HL-60 (cell line): ENCODE measurements at places on chromosomes 4 and X.

DNA sequence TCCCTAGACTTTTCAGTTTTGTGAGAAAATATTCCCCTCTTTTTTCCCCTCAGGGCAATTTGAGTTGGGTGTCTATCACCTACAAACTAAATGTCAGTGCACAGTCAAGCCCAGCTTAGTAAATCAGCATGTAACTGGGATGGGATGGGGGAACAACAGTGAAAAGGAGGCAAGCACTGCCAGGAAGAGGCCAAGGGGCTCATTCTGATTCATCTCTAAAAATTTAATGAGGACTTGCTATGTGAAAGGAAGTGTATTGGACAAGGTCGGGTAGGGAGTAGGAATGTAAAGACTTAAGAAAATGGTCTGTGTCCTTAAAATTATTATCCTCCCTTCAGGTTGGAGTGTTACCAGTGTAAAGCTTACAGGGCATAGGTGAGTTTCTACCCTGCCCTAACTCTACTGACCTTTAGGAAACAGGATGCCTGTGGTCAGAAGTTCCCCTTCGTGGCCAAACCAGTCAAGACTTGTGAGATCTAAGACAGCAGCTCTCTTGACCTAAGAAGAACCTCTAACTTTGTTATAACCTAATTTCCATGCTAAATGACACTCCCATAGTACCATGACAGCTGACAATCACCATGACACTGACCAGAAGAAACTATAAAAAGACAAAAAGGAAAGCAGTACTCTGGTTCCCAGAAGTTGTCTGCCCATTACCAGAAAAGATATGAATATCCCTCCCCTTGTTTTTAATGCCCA is 194.4 kb upstream of the LDB2 start:
- no peak for DNase-seq

- no peak for DNase-seq
Observed at GRCh38 chr4:109589119-109589518, 29.1 kb downstream of the MCUB start.

DNA sequence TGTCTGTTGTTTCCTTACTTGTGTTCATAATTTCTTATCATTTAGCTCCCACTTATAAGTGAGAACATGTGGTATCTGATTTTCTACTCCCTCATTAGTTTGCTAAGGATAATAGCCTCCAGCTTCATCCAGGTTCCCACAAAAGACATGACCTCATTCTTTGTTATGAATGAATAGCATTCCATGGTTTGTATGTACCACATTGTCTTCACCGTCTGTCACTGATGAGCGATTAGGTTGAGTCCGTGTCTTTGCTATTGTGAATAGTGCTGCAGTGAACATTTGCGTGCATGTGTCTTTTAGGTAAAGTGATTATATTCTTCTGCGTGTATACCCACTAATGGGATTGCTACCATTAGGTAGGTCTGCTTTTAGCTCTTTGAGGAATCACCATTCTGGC is 624.3 kb upstream of the EPHA5 start:
- no peak for DNase-seq

DNA sequence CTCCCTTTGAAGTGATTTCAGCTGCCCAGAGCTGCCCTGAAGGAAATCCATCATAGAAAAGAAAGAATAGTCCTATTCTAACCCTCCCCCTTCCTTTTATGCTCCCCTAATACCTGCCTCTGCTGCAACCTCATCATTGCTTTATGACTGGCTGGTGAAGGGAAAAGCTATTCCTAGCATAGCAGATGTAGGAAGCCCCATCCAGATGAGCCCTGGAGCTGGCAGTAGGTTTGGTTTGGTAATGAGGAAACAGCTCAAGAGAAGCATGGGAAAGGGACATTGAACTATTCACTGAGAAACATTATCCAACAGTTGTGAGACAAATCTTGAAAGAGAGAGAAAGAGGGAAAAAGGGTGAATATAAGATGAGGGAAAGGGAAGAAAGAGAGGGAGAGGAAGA is 29.2 kb downstream of the ARSJ start:
- no peak for DNase-seq

GRCh38 chr4:88756149-88756548 is 58.5 kb upstream of the NAP1L5 start:
- no peak for DNase-seq
